SJSA1 (cell line): ENCODE measurements at places on chromosomes 1 and 21. TPM values are rescaled to one million over a fixed set of nuclear protein-coding genes. Genes with fewer than 3 reads are reported as not detected.

DNA sequence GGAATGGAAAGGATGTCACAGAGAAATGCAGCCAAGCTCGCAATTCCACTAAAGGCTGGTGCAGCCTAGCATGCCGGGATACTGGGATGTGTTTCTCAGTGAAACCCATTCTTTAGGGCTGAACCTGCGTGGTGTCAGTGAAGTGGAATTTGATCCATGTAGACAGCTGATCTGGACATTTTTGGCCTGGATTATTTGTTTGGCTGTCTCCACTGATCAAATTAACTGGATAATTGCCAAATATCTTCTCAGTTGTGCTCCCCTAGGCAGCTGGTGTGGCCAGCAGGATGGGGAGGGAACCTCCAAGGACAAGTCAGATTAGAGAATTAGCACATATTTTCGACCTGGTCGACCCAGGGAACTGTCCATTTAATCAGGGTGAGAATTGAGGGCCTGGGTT, 318.4 kb downstream of the RPS6KC1 start:
- DNase-seq: no peak

DNA sequence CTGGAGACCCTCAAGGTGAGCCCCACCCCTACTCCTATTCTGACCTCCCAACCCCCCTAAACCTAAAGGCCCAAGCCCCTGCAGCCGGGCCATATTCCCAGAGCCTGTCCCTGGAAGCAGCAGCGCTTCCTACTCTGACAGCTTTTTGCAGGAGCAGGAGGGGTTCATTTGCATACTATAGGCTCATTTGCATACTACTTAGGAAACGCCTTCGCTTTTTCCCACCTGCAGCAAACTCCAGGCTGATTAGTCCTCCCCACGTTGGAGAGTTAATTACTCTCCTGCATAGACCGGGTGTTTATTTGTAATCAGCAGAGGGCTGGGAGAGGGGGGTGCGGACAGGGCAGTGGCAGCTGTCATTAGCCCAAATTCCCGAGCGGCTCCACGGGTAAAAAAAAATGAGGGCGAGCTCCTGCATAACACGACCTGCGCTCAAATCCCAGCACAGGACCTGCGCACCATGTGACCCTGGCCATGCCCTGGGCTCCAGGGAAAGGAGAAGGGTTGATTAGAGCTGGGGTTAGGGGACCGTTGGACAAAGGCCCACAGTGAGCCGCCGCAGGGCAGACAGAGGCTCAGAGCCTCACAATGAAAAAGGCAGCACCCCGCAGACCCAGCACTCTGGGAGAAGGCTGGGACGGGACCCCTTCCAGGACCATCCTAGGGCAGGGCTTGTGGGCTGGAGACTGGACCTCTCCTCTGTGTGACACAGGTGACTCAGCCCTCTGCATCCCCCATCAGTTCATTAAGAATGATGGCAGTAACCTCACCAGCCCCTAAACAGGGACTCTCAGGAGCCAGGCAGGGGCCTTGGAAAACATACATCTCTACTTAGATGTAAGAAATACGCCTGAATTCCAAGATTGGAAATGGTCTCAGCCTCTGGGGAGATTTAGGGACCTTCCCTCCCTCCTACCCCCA, 9.9 kb upstream of the C1QA start:
- DNase-seq: no peak

DNA sequence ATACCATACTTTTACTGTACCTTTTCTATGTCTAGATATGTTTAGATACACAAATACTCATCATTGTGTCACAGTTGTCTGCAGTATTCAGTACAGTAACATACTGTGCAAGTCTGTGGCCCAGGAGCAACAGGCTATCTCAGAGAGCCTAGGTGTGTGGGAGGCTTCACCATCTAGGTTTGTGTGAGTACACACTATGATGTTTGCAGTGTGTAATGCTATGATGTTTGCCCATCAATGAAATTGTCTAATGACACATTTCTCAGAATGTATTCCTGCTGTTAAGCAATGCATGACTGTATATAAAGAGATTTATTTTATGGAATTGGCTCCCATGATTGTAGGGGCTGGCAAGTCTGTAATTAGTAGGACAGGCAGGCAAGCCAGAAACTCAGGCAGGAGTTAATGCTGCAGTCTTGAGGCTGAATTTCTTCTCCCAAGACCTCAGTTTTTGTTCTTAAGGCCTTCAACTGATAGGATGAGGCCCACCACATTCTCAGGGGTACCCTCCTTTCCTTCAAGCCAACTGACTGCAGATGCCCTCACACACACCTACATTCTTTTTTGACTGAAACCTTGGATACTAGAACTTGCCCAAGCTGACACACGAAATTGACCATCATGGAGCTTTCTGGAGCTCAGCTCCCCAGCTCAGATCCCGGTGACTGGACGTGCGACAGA, 7.7 kb upstream of the AGTRAP start:
- DNase-seq: no peak

GRCh38 chr1:168686666-168687065, 42.3 kb downstream of the DPT start:
- DNase-seq: no peak

- peak; percentile 83 for DNase-seq
These were observed 9.9 kb downstream of the RNF223 start for GRCh38 chr1:1063945-1064831.

DNA sequence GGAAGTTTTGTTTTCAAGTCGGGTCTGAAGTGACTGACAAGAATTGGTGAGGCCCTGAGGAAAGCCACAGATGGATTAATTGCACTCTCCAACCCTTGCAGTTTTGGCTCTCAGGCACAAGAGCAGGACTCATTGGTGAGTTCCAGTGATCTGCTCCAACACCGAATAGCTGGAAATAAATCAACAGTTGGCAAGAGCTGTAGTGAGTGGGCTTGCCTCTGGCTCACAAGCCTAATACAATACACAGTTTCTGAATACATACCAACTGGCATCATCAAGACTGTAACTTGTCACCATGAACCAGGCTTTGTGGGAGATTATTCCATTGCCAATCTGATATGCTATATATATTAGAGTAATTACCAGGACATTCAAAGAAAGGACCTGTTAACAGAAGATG, 131.6 kb downstream of the GRIK1 start:
- DNase-seq: no peak

DNA sequence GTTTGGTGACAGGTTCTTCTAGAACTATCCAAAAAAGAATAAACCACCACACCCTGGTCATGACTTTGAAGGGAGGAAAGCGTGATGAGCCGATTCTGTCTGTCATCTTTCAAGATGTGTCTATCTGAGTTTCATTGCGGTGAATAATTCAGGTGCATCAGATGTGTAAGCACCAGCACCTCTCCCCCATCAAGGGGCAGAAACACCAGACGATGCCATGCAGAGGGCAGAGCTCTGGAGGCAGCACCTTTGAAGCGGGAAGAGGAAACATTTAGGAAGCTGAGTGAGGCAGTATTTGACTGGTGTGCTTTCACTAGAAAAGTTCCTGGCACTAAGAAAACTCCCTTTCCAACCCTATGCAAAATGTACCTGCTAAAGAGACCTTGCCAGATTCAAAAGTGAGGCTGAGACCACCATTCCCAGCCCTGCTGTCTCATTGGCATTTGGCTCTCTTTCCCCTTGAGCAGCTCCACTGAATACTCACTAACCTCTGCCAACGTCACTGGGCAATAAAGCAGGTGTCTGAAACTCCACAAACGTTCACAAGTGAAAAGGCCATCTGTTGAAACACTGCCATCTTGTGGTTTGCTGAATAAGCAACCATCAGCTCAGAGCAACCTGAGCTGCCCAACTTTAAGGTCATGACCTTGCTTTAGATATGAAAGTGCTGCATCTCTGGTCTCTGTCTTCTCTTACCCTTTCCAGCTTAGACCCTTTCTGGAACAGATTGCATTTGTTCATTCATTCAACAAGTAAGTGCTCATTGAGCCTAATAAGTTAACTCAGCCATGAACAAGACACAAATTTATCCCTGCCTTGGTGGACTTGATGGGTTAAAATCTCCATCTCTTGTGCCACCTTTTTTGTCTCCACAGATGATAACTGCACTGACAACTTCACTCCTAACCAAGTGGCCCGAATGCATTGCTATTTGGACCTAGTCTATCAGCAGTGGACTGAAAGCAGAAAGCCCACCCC, 228.6 kb downstream of the PAPPA2 start:
- DNase-seq: no peak

- peak; percentile 30 for DNase-seq
These were observed 274.5 kb downstream of the CTH start for GRCh38 chr1:70685300-70686286.

GRCh38 chr1:68151690-68152089, 80.6 kb downstream of the WLS start:
- DNase-seq: no peak

DNA sequence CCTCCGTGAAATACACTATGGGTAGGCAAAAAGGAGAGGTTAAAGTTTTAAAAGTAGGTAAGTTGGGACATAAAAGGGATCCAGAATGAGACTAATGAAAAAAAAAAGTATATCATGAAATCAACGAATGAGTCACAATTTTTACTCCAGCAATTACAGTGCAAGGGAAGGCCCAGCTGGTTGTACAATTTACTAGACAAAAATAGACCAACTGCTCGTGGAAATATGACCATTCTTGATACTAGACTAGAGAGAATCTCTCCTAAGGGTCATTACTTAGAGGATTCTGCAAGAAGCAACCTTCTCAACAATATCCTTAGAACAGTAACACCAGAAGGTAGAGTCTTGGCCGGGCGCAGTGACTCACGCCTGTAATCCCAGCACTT, 55.1 kb upstream of the EFHD2 start:
- DNase-seq: peak; percentile 48

DNA sequence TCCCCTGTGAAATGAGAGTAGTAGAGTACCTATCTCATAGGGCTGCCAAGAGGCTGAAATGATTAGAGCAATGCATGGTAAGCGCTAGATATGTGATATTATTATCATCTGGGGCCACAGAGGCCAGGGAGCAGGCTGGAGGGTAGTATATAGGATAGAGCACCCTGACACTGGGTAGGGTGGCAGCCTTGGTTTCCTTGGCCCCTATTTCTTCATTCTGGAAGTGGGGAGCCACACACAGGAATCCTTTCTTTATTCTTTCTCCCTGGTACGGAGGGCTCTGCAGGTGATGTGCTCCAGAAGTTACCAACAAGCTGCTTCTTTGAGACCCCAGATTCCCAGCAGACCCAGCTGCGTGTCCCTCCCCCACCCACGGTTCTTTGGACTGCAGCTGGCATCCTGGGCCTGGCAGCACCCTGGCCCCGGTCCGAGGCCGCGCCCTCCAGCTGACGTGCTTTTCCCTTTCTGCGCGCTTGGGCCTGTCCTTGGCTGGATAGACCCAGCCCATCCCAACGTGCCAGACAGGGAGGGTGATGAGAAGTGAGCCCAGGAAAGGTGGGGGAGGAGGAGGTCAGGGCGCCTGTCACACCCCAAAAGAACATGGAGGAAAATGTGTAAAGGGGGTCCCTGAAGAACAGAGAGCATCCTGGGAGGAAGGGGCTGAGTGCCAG, 18.2 kb downstream of the INAVA start:
- no peak for DNase-seq

- DNase-seq: no peak
These were observed 45.3 kb downstream of the KCNC4 start for GRCh38 chr1:110255392-110255787.

DNA sequence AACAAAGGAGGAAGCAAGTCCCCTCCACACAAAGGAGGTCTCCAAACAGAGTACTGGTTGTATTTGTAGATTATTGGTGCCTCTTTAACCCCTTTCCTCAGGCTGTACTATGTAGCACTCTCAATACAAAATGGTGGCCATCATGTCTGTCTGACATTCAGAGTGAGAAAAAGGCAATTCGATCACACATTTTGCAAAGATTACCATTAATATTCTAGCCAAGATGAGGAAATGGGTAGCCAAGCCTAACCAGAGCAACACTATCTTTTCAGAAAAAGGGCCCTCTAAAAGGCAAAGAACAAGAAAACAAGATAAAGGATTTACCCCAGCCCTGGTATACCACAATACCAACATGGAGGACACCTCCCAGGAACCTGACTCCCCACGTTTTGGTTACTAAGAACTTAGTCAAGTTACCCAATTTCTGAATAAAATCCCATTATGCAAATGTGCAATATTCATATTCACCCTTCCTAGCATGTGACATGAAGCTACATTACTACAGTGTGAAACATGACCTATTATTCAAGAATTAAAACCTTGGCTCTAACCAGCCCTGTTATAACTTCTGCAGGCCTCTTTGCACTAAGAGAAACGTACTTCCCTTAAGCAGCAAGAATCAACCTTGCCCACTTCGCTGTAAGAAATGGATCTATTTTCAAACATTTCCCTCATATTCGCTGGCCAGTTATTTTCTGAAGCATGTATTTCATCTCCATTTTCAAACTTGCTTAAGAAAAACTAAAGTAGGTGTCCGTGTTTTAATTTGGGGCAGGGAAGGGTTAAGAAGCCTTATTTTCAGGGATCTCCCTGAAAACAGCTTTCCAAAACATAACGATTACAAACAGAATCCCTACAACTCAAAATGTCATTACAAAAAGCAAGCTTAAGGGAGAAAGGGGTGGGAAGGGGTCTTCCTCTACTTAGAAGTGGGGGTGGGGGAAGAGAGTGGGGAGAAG, 2.1 kb downstream of the KDM5B start:
- no peak for DNase-seq

DNA sequence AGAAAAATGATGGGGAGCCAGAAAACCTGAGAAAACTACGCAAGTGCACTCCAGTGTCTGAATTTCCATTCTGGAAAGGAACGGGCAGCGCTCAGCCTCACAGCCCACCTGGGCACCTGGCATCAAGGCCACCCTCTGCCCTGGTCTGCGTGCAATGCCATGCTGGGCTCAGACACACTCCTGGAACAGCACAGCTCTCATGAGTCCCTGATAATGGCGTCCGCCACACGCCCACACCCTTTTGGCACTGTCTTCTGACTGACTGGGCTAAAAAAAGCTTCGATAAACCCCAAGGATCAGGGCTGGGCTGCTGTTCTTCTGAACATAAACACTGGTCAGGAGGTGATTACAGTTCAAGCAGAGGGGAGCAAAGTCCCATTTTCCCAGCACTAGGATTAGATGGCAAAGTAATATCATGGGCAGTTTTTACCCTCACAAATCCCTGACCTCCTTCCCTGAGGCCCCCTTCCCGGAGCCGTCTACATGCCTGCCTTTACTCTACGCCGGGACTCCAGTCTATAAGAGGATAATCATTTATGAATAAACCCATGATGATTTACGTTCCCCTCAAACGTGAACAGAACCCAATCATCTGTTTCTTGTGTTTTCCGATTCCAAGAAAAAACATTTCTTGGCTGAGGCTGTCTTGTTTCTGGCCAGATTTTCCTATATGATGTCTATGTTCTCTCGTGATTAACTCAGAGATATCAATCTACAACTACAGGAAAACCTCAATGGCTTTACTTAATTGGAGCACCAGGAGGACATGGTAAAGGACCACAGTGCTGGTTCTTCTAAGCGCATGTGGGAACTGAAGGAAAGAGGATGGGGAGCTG, 22.6 kb downstream of the RCAN1 start:
- no peak for DNase-seq

- no peak for DNase-seq
These were observed 46.3 kb upstream of the AKT3 start for GRCh38 chr1:243896313-243896712.

GRCh38 chr21:14306126-14306907, 76.6 kb downstream of the HSPA13 start:
- no peak for DNase-seq

Gene TNFRSF14
- 8.1 and 22.2 TPM in 2 replicates for total RNA-seq

Gene MSH4
- 0.13 TPM in 1 of 2 replicates, not detected in the other for total RNA-seq

Gene SEC22B
- total RNA-seq: 31.0 and 40.8 TPM in 2 replicates

Gene SLFNL1
- total RNA-seq: 0.03 TPM in 1 of 2 replicates, not detected in the other

Gene PLD5
- total RNA-seq: not detected in 2 replicates

Gene C1orf74
- total RNA-seq: 3.5 and 4.1 TPM in 2 replicates

Gene GBP5
- total RNA-seq: 6.4 and 10.4 TPM in 2 replicates

Gene DISP3
- total RNA-seq: not detected in 2 replicates
